NCI-H2081 treated with DMSO at 0.1 percent for 48 hours (cell line): ENCODE measurements at places on chromosomes 4 and X.

DNA sequence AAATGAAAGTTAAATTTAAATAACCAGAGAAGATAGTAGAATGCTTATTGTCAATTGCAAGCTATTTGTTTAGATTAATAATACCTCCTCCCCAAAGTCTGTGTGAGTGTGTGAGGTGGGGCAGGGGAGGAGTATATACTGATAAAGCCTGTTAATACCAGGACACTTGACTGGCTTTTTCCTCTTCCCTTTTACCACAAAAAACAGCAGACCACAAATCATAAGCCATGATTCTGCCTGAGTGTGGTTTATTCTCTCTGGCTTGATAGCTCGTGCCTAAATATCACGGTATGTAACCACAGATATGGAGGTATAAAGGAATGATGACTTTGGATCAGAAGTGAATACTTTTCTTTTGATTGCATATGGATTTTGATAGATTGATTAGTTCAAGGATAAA is 21.9 kb upstream of the SCRG1 start:
- no peak for DNase-seq

GRCh38 chr4:151658959-151659600 is 101.7 kb downstream of the GATB start:
- DNase-seq: no peak

GRCh38 chrX:153441981-153442380 is 3.9 kb downstream of the TREX2 start:
- no peak for DNase-seq

DNA sequence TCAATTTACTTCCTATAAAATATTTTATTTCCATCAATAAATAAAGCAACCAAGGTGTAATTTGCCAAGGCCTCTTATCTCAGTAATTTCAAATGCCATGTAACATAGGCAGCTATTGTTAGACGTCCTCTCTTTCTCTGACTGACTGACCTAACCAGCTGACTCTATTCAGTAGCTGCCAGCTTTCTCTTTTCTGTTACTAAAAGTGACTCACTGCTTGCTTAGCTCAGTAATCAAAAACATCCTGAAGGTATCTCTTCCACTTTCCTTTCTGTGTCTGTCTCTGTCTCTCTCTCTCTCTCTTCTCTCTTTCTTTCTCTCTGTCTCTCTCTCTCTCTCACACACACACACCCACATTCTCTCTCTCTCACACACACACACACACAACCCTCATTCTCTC is 134.2 kb downstream of the SPOCK3 start:
- peak; percentile 5 for DNase-seq

DNA sequence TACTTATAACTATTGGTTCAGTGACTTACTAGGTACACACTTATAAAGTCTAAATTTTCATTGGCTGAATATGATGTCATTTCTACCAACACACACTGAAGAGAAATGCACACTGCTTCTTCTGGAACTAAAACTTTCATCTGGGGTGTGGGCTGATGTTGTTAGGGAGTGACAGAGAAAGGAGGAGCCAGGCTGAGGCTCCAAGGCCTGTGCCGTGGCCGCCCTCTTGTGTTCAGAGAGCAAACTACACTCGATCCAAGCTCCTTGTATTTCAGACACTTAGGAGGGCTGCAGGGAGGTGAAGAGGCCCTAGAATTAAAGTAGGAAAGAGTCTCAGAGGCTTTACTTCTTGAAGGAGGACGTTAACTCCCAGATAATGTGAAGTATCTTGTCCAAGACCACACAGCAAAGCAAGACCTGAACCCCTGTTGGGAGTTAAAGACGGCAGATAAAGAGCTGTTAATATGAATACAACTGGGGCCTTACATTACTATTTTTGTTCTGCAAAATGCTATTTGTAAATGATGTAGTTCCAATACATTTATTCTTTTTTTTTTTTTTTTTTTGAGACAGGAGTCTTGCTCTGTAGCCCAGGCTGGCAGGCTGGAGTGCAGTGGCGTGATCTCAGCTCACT is 137.5 kb downstream of the AFAP1 start:
- no peak for DNase-seq

DNA sequence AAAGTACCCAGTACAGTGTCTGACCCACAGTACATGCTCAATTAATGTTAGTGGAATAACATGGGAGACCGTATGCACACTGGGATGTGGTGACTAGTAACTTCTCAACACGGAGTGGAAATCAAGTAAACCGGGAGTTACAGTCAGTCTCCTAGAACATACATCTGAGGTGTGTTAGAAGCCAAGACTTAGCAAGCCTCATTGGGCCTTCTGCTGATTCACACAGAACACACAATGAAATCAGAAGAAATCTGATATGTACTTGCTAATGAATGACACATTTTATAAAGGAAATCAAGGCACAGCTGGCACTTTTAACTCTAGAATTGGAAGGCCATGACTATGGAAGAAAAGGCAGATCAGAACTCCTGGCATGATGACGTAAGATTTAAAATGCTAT is 13.0 kb downstream of the TRAPPC2 start:
- no peak for DNase-seq

DNA sequence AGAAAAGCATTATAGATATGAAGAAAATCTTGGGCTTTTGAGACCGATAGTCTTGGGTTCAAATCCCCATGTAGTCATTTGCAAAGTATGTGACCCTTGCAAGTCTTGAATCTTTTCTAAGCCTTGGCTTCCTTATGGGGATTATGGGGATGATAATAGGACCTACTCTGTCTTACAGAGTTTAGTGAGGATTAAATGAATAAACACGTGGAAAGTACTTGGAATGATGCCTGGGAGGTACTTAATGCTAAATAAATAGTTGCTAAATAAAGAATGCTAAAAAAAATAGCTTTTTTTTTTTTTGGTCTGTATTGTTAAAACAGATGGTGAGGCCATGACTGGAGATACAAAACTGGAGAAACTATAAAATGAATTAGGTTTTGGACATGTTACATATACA is 292.7 kb downstream of the GPAT3 start:
- no peak for DNase-seq

DNA sequence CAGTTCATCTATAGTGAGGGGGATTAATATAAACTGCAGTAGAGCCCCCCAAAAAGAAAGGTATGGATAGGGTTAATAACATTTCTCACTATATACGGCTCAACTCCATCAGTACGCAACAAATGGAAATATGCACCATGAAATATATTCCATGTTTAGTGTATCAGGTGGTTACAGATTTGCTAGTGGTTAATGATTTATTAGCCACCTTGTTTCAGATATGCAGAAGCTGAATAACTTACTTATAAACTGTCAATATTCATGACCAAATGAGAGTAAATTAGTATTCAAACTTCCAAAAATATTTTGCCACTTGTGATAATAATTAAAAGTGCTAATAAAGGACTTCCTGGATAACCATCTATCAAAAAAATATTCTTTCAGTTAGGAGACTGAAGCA is 14.8 kb downstream of the AMTN start:
- DNase-seq: no peak

DNA sequence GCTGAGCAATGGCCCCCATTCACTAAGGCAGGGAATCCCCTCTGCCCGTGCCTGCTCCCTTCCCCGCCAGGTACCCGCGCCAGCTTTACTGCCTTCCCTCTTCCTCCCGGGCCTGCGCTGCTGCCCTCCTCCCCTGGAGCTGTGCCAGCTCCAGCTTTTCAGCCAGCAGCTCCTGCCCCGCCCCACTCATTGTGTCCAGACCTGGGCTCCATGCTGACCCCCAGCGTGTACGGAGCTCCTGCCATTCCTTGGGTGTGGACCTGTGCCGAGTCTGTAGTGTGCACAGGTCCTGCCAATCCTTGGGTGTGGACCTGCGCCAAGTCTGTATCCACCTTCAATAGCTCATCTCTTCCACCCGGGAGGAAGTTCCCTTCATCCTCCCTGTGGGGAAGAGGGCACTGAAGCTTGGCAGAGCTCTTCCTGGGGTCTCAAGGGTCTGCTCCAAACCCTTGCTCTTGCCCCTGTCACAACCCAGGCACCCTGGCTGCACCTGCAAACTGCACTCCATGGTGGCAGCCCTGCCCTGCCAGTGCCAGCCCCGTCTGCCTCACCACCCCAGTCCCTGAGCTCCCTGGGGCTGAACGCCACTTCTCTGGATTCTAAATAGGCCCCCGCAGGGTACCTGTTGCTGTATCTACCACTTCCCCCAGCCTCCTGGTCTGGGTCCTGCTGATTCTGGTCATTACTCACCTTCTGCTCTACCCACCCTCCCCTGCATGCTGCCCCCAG is 63.9 kb downstream of the TRMT44 start:
- DNase-seq: no peak

DNA sequence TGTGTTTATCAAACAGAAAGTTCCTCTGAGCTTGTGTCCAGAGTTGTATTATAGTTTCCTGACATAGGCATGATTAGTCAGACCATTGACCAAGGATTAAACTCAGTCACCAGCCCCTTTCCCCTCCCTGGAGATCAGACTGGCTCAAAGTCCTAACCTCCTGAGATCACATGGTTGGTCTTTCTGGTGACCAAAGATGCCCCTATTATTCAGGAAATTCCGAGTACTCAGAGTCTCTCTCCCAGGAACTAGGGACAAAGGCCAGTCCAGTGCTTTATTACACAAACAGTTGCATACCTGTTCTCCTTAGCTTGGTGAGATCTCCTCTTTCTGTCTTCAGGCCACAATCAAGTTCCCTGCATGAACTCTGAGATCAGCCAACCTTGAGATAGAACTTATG is 14.5 kb upstream of the ENPP6 start:
- DNase-seq: no peak
